ENCODE measurements at places on chromosomes 5 and 9.
A peak's percentile ranks its signal among the peaks of the same experiment; 100 is the strongest.

GRCh38 chr5:135951257-135951656 is 3.5 kb downstream of the LECT2 start:
- no peaks in the 10 kb centered on the region for H3K4me1 ChIP-seq
- no peak for DNase-seq
- no peak overlapping the region for H3K27ac ChIP-seq
- peaks cover 17% of the 10 kb centered on the region for H3K27me3 ChIP-seq
- no peaks in the 10 kb centered on the region for H3K36me3 ChIP-seq
- H3K4me3 ChIP-seq, result no peak overlapping the region

DNA sequence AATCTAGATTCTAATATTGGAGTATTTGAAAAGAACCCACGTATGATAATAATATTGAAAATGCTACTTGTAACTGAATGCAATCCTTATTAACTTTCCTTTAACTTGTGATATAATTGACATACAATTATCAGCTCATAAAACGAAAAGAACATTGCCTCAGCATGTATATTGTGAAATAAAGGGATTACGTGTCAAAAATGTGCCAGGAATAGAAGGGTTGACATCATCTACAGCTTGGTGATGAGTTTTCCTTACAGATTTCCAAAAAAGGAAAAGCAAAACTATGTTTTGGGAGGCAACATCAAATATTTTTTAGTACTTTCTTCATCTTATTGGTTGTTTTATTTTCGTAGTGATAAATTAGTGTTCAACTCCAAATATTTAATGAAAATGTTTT is 266.0 kb upstream of the PTGER4 start:
- H3K36me3 ChIP-seq, result no peaks in the 10 kb centered on the region
- H3K4me1 ChIP-seq, result no peaks in the 10 kb centered on the region
- H3K4me3 ChIP-seq, result no peak overlapping the region
- H3K27ac ChIP-seq, result no peak overlapping the region

GRCh38 chr9:104575456-104575855 is 6.5 kb downstream of the OR13C8 start:
- H3K27me3 ChIP-seq, result peaks cover 3% of the 10 kb centered on the region
- no peak overlapping the region for H3K4me3 ChIP-seq
- H3K4me1 ChIP-seq, result no peaks in the 10 kb centered on the region
- DNase-seq, result no peak
- H3K36me3 ChIP-seq, result no peaks in the 10 kb centered on the region

DNA sequence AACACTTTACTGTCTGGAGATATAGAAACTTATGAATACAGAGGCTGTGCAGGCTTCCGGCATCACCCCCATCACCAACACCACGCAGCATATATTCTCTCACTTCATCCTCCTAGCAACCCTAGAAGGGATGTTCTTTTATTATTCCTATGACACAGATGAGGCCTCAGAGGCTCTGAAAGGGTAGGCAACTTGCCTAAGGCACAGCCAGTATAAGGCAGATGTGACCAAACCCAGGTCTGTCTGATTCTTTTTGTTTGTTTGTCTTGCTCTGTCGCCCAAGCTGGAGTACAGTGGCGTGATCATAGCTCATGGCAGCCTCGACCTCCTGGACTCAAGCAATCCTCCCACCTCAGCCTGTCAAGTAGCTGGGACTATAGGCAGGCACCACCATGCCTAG is 22.8 kb upstream of the CORO2A start:
- H3K4me1 ChIP-seq, result peaks cover 28% of the 10 kb centered on the region
- H3K27me3 ChIP-seq, result peaks cover 7% of the 10 kb centered on the region
- peak overlapping the region; percentile 37 for H3K27ac ChIP-seq
- no peak for DNase-seq
- no peak overlapping the region for H3K4me3 ChIP-seq

GRCh38 chr9:99474186-99474585 is 252.1 kb downstream of the SEC61B start:
- DNase-seq, result no peak
- peaks cover 13% of the 10 kb centered on the region for H3K27me3 ChIP-seq
- H3K36me3 ChIP-seq, result no peaks in the 10 kb centered on the region
- no peak overlapping the region for H3K4me3 ChIP-seq
- H3K4me1 ChIP-seq, result peaks cover 4% of the 10 kb centered on the region
- H3K27ac ChIP-seq, result no peak overlapping the region

DNA sequence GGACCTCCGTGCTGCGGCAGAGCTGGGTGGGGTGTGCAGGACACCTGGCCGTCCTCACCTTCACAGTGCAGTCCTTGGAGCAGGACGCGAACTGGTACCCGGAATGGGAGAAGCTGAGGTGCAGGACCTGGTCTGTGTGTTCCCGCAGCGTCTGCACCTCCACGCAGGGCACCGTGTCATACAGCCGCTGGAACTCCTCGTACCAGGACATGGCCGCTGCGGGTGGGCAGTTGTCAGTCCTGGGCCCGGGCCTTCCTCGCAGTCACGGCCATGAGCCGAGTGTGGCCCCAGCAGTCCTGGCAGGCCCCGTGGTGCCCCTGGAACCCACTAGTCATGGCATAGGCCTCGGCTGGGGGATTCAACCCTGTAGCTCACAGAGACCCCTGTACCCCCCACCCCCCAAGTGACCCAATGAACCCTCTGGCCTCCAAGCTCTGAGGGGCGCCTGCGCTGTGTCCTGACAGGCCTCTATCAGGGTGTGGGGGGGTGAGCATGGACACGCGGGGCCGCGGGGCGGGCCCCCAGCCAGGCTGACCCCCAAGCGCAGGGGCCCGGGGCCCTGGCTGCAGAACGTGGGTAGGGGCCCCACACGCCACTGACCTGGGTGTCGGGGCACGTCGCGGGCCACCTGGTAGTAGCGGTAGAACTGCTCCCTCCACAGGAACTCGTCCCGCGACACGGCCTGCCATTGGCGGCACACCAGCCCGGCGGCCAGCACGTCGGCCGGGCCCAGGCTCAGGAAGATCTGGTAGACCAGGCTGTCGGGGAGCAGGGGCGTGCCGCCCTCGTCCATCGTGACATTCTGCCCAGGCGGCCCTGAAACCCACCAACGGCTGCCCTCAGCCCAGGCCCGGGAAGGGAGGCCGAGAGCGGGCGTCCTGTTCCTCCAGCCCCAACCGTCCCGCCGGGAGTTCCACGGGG is 987 bp downstream of the FBXW5 start:
- H3K27ac ChIP-seq, result no peak overlapping the region
- peaks cover 6% of the 10 kb centered on the region for H3K27me3 ChIP-seq
- peak overlapping the region; percentile 78 for H3K4me3 ChIP-seq
- peak; percentile 56 for DNase-seq
- H3K36me3 ChIP-seq, result peaks cover 12% of the 10 kb centered on the region

Data from nephron progenitor cell (in vitro differentiated cells).